ENCODE measurements at places on chromosomes 12 and 14.

DNA sequence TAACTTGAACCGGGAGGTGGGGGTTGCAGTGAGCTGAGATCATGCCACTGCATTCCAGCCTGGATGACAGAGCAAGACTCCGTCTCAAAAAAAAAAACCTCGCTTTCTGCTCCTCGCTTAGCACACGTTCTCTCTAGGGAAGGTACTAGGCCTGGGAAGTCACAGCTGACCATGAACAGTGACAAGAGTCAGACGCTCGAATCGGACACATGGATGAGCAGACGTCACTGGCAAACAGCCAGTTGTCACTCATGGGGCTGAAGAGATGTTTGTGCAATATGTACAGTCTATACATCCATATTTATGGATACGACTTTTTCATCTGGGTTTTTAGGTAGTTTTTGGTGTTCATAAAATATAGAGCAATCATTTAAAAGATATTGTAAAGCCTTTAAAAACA lies 19.4 kb downstream of the TCHP start:
- no peak for DNase-seq

DNA sequence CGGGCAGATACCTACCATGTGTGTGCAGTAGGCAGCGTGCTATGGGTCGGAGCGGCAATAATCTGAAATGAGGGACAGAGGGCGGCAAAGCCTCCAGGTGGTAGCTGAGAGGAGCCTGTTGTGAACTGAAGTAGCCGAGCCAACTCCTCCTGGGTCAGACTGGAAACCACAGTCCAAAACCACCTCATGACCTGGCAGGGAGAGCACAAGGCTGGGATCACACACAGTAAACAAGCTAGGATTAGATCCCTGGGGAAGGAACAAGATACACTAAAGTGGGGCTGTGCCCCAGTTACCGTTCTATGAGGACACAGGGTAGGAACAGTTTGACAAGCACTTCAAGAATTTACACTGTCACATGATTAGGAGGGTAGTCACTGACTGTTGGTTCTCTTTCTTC lies 49.0 kb downstream of the AREL1 start:
- no peak for DNase-seq

- DNase-seq, result no peak
These were observed 15.0 kb upstream of the MANSC4 start for GRCh38 chr12:27794818-27795584.

DNA sequence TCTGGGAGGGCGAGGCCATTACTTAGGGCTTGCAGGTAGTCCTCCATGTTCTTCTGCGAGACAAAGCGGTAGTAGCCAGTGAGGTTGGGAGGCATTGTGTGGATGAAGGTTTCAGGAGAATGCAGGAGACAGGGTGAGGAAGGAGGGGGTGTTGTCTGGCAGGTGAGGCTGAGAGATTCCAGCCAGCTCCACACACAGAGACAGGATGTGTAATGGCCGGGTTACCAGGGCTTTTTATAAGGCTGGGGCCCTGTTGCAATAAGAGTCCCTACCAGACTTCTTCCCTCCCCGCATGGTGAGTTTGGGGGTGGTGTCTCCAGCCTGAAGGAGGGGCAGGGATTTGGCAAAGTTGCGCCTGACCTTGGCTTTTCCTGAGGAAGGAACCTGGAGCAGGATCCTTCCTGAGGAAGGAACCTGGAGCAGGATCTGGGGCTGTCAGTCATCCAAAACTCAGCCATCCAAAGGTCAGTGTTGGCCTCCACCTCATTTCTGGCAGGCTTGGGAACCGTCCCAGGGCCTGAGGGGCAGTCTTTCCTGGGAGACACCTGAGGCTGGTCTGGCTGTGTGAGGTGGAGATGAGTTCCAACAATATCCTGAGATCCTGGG lies at the start of gene RBP5:
Gene RBP5, minus strand, starts transcription at position 209 of the 606 bp plus-strand sequence. Its CDS starts 114 bp downstream, at position 95.
- DNase-seq, result no peak

DNA sequence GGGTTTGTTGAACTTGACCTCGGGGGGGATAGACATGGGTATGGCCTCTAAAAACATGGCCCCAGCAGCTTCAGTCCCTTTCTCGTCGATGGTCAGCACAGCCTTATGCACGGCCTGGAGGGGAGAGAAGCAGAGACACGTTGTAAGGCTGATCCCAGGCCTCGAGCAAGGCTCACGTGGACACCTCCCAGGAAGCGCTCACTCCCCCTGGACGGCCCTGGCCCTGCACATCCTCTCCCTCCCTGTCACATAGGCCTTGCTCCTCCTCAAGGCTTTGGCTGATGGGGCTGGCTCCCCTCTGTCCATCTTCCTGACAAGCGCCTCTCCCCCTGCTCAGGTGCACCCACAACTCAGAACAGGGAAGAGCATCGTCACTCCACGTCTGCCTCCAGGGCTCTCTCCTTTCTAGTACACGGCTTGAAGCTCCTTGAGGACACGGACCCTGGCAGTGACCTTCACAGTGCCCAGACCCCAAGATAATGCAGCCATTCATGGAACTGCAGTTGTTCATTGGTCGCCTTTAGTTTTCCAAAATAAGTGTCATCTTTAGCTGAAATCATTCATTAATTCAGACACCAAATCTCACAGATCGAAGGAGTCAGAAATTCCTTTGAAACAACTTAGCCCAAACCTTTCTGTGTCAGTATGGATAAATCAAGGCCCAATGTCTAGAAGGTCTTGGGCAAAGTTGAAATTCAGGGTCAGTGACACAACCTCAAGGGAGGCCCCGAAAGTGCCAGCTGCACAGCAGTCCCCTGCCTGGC lies 9.7 kb downstream of the SERPINA1 start:
- DNase-seq, result no peak

GRCh38 chr12:26361964-26362363 lies 166.6 kb downstream of the SSPN start:
- no peak for DNase-seq

DNA sequence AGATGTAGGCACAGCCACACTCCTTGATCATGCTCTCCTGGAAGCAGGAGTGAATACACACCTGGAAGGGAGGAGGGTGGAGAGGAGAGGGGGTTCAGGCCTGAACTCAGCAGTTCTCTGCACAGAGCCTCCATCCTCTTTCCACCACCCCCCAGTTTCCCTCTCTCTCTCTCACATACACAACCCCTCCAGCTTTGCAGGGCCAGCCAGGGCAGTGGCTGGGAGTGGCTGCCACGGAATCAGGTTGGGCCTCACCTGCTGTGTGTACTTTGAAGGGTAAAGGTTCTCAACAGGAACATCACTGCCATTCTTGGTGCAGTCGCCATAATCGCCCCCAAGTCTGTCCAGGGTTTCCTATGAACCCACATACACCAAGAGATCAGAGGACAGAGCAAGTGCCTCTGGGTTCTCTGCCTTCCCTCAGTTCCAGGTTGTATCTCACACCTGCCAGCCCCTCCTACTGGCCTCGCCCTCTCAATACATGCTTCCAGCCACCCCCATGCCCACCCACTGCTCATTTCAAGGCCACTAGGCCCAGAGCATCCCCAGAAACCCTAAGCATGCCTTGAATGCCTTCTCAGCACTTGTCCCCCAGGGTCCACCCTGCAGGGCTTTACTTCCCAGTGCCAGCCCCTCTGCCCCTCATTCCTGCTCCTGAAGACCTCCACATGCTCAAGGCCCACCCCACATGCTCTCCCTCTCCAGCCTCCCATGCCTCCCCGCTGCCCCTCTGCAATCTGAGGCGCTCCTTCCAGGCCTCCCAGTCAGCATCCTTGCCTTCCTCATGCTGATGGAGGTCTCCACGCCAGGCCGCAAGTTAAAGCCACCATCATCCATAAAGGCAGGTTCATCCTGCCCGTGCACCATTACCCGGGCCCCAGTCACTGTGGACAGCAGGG lies 12.9 kb upstream of the TNFRSF1A start:
- DNase-seq, result no peak

DNA sequence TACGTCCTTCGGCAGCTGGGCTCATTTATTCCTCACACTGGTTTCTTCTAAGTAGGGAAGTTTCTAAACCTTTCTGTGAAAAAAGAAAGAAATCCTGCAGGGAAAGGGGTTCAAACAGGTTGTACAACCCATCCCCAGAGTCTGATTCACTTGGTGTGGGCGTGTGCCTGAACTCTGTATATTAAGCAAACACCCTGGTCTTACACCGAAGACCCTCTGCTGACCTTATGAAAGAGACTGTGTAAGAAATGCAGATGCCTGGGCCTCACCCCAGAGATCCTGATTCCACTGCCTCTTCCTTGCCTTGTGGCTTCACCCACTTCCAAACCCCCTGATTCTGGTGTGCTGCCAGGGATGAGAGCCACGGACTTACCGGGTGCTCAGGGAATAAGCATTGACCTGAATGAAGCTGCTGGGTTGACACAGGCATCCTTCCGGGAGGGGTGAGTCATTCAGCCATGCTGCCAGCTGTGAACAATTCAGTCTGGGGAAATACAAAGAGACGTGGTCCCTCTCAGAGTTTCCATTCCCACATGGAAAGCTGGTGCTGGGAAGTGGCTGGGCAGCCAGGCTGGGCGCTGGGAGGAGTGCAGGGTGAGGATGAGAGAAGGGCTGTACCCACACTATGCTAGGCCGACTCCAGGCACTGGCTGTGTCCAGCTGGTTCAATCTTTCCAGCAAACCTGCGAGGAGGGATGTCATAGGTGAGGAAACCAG lies 26.5 kb upstream of the ACTN1 start:
- peak; percentile 95 for DNase-seq

DNA sequence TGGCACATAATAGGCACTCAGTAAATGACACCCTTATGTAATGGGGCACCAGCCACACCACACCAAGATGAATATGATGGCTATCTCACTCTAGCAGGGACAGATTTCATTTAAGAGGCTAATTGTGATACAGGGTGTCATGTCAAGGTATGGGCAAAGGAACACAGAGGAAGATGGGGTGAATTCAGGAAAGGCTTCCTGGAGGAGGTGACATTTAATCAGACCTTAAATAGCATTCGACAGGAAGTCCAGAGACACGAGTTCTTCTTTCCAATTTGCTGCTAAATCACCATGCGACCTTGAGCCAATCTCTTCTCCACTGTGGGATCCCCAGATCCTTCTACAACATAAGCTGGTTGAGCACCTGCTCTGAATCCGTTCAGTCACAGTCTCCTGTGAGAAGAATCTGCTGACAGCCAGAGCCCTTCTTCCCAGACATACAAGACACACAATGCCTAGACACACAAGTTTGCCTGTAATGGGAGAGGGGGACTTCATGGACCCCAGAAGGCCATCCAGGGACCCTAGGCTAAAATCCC lies 1.5 kb upstream of the DTX1 start:
- DNase-seq, result no peak

DNA sequence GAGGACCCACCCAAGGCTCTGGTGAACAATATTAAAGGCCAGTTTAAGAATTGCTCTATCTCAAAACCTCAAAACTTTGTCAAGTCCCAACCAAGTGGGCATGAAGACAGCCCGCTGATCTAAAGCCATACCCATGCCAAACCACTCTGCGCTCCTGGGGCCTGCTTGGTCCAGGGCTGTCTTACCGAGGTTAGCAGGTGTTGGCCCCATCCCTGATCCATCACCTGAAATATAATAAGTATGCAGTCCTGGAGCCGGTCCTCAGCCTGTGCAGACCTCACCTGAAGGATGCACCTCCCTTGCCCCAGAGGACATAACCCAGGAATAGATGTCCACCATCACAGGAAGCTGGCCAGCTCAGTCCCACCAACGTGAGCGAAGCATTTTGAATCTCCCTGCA lies 198.3 kb upstream of the FKBP4 start:
- no peak for DNase-seq

DNA sequence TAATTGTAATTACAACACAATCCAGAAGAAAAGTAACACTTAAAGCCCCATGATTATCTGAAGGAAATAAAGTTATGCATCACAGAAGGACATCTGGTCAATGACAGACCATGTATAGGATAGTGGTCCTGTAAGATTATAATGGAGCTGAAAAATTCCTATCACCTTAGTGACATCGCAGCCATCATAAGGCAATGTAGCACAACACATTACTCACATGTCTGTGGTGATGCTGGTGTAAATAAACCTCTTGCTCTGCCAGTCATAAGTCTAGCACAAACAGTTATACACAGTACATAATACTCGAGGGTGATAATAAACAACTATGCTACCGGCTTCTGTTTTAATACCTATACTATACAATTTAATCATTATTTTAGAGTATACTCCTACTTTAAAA lies 11.2 kb downstream of the ATG2B start:
- DNase-seq, result no peak

GRCh38 chr12:116821291-116821690 lies 60.0 kb downstream of the HRK start:
- no peak for DNase-seq

DNA sequence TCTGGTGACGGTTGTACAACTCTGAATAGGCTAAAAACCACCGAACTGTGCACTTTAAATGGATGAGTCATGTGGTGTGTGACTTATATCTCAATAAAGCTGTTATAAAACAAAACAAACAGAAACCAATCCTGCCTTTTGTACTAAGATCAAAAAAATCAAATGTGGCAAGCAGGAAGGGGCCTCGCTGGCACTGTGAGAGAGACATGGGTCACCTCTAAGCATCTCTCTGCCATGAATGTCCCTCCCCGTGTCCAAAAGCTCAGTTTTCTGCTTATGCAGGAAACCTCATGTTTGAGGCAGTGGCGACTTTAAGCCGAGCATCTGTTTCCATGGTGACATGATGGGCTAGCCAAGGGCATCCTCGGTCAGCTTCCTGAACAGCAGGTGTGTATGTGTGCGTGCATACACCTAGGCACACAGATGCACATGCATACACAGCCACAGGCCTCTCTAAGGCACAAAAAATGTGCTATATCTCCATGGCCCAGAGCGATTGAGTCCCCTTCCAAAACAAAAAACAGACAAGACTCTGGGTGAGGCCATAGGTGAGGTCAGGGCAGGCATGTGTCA lies 44.4 kb downstream of the ARL6IP4 start:
- peak; percentile 37 for DNase-seq

GRCh38 chr14:75715926-75716780 lies 55.1 kb downstream of the TTLL5 start:
- peak; percentile 16 for DNase-seq

GRCh38 chr12:128644664-128645296 lies 179.0 kb downstream of the SLC15A4 start:
- DNase-seq, result no peak

- no peak for DNase-seq
These were observed 248.7 kb upstream of the PELI2 start for GRCh38 chr14:55869397-55870049.

- DNase-seq, result peak; percentile 74
These were observed 16.9 kb downstream of the OR6S1 start for GRCh38 chr14:20624495-20625070.

DNA sequence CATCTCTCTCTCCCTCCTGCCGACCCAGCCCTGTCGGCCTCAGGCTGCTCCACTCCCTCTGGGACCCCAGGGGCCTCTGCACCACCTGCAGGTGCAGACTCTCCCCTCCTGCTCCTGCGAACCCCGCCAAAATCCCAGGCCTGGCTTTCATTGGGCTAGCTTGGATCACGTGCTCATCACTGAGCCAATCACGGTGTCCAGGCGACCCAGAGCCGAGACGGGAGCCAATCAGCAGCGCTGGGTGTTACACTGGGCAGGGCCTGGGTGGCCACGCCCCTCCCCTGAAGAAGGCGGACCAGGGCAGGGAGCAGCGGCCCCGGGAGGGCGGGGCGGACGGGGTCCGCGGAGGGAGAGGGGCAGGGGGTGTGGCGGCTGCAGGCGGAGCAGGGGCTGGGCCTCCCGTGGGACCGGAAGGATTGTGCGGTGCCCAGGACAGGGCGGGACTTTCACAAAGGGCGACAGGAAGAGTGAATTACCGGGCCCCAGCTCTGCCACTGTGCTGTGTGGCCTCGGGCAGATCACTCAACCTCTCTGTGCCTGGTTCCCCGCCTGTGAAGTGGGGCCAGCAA lies 66.6 kb upstream of the FBRSL1 start:
- DNase-seq, result no peak
